Stimulated activated CD4-positive, alpha-beta T cell treated with anti-CD3 and anti-CD28 coated beads, Interleukin-15, amount 100 ng/mL, for 1 hour (primary cell): ENCODE measurements at places on chromosomes 4 and X.

- no peak for DNase-seq
These were observed 7.4 kb downstream of the SUPT20HL2 start for GRCh38 chrX:24306440-24306839.

DNA sequence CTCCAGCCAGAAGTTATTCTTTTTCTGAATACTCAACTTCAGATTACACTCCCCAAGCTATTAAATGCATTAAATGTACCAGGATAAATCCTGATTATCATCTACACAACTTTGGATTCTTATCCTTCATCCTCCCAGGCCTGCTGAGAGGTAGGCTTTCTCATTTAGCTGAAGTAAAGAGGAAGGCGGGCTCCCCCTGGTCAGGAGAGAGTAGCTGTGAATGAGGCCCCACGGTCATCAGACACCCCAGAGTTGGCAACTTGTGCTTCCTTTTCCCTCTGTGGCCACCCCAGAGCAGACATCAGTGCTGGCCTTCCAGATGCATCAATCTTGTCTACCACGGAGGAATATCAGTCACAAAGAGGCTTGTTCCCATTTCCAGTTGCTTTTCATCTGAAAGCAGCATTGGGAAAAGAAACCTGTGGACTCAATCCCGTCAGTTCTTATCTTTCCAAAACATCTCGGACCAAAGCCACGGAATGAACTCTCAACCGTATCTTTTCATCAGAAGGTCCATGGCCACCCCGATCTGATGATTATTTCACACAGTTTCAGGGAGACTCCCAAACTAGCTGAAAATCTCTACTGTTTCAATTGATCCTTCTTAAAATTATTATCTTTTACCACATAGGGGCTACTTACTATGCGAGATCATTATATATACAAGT, 79.2 kb downstream of the FBXO8 start:
- DNase-seq = no peak

- DNase-seq = no peak
These were observed 139.6 kb downstream of the AMMECR1 start for GRCh38 chrX:110178179-110178865.

GRCh38 chrX:2676794-2677675, 14.1 kb upstream of the CD99 start:
- no peak for DNase-seq

DNA sequence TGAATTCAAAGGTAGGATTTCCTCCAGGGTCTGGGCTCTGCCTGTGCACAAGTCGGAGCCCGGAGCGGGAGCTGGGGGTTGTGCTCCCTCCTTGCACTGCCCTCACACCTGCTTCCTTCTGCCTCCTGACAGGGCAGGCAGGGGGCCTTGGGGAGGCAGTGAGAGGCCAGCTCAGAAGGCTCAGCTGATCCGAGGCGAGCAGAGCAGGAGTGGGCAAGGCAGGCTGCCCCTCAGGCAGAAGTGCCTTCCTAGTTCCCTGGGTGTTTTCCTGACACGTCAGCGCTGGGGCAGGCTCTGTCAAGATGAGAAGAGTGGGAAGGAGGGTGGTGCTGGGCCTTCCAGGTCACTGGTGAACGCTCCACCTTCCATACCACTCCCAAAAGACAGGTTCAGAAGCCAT, 5.5 kb upstream of the IRAK1 start:
- no peak for DNase-seq

GRCh38 chrX:45850197-45850774, 649.6 kb upstream of the DIPK2B start:
- peak; percentile 12 for DNase-seq

DNA sequence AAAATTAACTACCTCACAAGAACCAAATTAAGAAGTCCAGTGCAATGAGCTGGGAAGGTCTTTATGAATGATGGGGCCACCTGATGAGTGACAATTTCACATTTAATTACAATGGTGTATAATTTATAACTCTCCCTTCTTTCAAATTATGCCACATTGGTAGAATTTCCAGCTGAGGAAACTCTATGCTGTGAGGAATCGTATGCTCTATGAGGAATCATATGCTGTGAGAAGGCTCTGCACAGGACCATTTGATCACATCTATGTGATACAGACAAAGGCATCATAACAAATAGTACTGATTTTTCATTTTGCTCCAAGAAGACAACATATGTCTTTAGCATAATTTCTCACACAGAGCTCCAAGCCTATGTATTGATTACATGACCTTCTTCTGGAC, 69.3 kb downstream of the PDHA2 start:
- no peak for DNase-seq

DNA sequence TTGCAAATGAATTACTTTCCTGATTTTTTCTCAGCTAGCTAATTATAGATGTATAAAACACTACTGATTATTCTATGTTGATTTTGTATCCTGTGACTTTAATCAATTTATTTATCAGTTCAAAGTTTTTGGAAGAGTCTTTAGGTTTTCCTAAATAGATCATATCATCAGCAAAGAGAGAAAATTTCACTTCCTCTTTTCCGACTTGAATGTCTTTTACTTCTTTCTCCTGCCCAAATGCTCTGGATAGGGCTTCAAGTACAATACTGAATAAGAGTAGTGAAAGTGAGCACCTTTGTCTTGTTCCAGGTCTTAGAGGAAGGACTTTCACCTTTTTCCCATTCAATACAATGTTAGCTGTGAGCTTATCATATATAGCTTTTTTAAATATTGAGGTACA, 417.9 kb downstream of the PDGFC start:
- DNase-seq = no peak

DNA sequence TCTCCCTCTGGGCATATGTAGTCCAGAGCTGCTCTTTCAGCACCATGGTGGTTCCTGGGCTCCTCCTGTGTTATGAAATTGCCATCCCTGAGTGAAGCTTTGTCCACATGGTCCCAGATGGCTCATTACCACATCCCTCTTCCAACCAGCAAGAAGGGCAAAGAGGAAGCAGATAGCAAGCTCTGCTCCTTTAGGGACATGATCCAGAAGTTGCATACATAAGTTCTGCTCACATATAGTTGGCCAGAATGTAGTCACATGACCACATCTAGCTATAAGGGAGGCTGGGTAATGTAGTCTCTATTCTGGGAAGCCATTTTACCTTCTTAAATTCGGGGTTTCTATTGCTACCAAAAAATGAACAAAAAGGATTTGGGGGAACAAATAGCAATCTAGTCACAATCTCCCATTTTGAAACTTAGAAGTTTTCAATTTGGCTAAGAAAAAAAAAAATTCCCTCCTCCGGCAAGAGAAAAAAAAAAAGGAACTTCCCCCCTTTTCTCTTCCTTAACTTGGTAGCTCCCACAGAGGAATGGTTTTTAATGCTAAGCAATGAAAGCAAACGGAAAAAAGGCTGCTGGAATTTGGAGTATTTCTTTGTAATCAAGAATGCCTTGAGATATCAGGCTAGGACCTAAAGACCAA, 88.2 kb upstream of the USP9X start:
- DNase-seq = no peak

DNA sequence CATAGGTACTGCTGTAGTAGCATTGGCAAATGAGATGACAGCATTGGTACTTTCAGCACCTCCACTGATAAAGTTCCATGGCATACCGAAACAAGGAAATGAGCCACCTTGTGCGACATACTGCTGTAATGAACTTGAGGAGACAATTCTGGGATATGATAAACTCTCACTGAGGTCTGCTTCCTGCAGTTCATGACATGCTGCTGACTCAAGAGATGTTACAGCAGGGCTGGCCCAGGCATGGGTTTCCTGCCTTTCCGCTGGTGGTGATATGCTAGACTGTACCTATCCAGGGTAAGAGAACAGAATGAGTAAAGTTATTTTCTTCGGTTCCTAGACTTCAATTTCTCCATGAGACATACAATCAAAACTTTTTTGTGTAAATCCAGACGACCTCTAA, 17.1 kb downstream of the BEND2 start:
- DNase-seq = no peak

- no peak for DNase-seq
These were observed 105.8 kb upstream of the MAGEB18 start for GRCh38 chrX:26032111-26032912.

DNA sequence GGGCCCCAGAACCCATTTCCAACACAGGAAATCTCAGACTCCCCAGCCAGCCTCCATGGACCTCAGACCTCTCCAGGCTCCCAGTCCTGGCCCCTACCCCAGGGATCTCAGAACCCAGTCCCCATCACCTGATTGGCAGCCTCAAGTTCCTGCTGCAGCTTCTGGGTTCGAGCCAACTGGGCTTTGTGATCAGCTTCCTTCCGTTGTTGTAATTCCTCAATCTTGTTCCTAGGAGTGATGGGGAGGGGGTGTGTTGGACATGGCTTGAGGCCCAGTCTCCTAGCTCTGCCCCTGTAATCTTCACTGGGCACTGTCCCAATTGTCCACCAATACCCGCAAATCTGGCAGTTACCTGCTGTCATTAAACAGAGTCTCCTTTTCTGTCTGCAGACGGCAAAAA, 12.6 kb downstream of the GRIPAP1 start:
- no peak for DNase-seq

- DNase-seq = no peak
These were observed 210.9 kb downstream of the SLIT2 start for GRCh38 chr4:20462426-20463175.

DNA sequence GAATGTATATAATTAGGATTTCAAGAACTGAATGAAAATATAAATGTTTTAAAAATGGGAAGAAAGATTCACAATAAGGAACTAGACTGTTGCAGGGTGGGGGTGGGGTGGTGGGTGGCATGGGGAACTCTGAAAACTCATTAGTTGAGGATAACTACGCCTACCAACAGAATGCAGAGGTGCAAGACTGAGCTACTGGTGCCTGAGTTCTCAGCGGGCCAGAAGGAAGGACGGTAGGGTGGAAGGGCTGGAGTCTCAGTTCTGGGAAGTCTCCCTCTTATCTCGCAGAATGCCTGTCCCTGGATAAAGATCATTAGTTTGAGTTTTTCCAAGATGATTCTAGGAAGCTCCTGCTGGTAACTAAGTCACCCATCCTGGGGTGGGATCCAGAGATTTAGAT, 1.3 kb upstream of the SOD3 start:
- DNase-seq = no peak

GRCh38 chr4:12697970-12698369, 786.2 kb downstream of the RAB28 start:
- DNase-seq = no peak

DNA sequence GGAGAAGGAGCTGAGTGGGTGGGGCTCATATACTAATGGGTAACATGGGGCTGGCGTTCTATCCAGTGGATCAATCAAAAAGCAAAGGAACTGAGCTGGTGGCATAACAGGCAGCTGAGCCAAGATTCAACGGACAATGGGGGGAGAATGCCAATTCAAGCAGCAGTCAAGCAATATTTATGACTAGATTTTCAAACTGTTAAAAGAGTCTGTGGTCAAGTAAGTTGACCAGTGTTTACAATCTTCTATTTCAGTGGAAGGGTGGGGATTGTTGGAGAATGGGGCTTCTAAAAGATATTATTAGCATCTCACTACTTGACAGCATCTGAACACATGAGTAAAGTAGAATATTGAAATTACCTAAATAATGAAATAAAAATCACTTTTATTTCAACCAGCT, 64.9 kb upstream of the SCRG1 start:
- no peak for DNase-seq

DNA sequence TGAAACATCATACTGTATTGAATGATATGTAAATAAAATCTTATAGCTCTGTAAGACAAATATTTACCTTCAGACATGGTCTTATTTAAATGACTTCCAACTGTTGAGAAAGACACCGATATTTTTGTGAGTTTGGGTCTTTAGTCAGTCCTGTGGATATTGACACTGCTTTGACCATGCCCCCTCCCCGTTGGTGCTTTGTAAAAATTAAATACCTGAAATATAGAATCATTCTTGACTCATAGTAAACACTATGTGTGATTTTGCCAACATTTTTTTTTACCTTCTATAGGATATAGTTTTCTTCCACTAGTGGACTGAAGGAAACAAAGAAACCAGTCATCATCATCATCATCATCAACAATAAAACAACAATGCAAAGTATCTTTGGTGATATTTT, 114.3 kb upstream of the HS3ST1 start:
- DNase-seq = no peak

DNA sequence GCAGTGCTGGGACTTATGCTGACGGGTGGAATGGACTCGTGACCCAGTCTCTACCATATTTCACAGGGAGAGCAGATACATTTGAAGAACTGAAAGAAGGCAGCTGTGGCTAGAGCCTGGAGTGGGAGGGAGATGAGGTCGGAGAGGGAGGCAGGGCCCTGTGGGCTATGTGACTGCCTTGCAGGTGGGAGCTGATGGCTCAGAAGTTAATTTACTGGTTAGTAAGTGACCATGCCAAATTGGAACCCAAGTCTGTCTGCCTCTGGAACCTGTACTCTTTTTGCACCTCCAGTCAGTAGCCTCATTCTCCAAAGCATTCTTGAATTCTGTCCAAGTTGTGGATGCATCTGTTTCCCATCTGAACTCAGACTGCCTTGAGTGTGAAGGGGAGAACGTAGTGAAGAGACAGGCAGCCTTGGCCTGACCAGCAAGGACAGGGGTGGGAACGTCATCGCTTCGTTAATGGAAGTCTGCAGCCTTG, 92.3 kb downstream of the REPS2 start:
- DNase-seq = no peak

DNA sequence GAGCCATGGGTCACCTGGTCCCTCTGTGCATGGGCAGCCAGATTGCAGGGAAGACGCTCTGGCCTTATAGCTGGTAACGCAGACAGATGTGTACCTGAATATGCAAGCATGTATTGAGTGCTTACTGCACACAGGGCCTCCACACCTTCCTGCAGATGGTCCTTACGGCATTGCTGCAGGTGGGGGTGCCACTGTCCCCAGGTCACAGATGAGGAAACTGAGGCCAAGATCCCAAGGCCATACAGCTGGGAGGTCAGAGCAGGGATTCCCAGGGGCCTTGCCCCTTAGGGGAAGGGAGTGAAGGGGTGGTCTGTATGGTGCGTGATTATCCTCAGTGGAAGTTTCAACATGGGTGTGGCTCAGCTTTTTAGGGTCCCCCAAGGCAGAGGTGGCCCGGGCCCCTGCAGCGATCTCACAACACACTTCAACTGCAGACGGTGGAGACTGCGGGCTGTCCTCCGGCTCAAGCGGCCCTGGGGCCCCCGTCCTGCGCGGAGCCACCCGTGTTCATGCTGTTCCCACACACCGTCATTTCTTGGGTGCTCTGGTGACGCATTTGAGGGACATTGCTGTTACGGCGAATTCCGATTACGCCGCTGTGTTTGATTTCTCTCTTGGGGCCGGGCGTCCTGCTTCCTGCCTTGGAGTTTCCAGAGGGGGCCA, 8.1 kb downstream of the DOK7 start:
- DNase-seq = no peak

- no peak for DNase-seq
These were observed 6.0 kb upstream of the SLC25A43 start for GRCh38 chrX:119393144-119393543.

DNA sequence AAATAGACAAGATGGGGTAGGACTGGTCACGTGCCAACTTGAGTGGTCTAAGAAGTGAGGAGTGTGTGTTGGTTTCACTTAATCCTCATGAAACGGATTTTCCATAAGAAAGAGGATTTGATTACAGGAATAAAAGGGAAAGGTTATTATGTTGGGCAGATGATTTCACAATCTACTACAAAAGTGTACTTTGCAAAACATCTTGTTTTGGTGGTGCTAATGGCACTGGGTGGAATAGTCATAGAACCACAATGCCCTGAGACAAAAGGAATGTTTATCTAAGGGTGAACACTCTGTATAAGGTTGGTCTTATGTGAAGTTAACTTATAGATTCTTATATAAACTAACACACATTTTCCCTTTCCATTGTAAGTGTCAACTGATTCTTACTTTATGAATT, 45.6 kb downstream of the GLUD2 start:
- DNase-seq = no peak
